ENCODE measurements at places on chromosomes 3 and 15.

DNA sequence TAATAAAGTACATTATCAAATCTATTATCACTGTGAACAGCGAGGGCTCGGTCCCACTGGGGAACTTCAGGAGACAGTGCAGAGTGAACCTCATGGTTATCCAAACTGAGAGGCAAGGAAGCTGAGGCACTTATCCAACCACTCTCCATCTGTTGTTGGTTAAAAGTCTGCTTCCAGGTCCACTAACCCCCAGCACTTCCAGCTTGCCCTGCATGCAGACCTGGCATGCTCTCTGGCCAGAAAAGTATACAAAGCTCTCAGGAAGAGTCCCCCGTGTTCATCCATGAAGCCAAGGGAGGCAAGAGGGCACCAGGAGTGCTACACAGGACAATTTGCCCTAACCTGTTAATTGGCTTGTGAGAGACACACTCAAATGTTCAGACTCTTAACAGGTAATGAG is 36.0 kb downstream of the FBN1 start:
- DNase-seq: no peak

GRCh38 chr3:77602722-77603121 is 562.8 kb downstream of the ROBO2 start:
- DNase-seq: no peak

DNA sequence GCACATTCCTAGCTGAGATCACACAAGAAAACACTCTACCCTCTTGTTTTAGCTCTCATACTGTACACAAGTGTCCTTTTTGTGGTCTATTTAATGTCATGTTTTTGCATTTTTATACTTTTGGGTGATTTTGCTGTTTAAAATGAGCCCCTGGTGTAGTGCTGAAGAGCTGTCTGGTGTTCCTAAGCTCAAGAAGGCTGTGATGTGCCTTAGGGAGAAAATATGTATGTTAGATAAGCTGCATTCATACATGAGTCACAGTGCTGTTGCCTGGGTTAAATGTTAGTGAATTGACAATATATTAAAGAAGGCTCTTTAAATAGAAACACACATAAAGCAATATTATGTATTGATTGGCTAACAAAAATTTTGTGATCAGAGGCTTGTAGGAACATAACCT is 387.4 kb upstream of the C2CD4B start:
- no peak for DNase-seq

- DNase-seq: no peak
These were observed 31.0 kb downstream of the SRPRB start for GRCh38 chr3:133836497-133837158.

- DNase-seq: no peak
These were observed 157.6 kb downstream of the FOXB1 start for GRCh38 chr15:60161704-60162103.

DNA sequence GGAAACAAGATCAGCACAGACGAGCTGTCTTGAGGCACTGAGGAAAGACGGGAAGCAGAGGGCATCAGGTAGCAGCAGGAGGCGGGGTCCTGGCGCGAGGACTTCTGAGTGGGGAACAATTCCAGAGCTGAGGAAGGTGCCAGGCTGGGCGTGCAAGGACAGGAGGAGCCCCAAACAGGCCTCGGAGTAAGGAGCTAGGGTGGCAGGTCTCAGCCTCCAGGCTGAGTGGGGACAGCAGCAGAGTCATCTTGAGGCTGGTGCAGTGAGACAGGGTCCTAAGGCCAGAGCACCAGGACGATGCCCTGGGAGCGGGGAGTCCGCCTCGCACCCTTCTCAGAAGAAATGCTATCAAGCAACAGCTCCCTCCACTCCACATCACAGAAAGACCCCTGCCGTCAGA is 78.4 kb downstream of the PCSK6 start:
- no peak for DNase-seq

DNA sequence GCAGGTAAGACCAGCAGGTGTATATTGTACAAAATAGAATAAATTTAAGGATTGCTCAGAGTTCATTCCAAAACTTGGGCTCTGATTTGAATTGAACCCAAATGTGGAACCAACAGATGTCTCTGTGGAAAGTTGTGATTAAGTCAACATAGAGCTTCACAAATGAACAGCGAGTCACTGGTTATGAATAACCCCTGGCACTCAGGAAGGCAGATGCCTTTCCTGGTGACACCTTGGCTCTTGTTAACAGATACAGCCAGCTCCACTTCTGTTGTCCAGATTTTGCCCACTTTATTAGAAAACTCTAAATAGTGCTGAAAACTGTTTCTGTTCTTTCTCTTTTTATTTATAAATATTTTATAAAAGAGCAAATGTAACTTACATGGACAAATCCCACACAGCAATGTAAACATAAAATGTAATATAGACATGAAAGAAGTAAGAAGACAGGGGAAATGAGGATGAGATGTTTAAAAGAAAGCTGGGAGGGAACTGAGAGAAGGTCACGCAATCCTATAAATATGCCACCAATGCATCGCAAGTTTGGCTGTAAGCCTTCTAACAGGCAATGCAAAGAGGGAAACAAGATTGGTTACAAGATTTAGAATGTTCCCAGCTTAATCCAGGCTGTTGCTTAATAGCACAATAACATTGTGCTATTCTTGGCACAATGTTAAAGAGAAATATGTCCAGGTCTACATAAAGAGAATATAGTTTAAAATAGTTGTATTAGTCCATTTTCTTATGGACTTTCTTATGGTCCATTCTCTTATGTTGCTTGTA is 495.5 kb downstream of the TAFA4 start:
- DNase-seq: no peak

DNA sequence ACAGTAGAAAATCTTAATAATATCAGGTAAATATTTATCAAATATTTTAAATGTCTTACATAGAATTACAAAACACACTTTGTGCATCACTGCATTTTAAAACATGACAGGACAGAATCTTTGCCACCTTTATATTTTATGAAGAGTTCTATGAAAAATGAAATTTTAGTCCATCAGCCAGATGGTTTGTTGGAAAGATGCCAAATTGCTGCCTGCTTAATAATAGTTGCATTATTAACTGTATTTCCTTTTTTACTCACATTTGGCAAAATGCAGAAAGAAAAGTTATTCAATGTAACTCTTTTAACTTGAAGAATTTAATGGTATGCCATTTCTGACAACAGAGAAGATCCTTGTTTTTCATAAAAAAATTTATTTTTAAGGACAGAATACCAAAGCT is 1271.6 kb downstream of the NSUN3 start:
- no peak for DNase-seq

Measured in left ventricle myocardium superior (tissue), 1 donor.